ENCODE measurements at places on chromosomes 3 and 15.

DNA sequence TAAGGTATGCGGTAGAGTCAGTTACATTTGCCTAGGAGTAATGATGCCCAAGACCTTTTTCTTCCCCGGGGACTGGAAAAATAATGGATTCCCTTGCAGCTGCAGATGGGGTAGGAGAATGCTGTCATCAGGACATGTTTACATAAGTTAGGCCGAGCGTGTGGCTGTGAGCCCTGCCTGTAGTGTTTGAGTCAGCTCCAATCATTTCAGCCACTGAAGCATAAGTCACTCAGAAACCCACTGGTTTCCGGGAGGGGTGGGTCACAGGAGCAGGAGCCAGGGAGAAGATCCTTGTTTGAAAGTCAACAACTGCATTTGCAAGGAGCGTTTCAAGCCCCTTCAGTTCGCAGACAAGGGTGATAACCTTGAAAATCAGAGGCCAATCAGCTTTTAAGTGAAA lies 562.3 kb downstream of the MCTP2 start:
- no peak for DNase-seq

DNA sequence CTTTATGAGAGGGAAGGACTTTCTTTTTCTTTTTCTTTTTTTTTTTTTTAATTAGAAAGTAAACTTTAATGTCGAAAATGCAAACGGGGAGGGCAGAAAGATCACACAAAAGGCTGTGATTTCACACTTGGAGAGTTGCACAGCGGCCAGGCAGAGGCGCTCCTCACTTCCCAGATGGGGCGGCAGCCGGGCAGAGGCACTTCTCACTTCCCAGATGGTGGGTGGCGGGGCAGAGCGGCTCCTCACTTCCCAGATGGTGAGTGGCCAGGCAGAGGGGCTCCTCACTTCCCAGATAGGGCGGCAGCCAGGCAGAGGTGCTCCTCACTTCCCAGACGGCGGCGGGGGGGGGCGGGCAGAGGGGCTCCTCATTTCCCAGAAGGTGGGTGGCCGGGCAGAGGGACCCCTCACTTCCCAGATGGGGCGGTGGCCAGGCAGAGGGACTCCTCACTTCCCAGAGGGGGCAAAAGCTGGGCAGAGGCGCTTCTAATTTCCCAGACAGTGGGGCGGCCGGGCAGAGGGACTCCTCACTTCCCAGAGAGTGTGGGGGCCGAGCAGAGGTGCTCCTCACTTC lies 88.6 kb downstream of the ATP2B2 start:
- DNase-seq, result no peak

- DNase-seq, result no peak
Observed at GRCh38 chr3:37271611-37272010, 97.2 kb upstream of the LRRFIP2 start.

DNA sequence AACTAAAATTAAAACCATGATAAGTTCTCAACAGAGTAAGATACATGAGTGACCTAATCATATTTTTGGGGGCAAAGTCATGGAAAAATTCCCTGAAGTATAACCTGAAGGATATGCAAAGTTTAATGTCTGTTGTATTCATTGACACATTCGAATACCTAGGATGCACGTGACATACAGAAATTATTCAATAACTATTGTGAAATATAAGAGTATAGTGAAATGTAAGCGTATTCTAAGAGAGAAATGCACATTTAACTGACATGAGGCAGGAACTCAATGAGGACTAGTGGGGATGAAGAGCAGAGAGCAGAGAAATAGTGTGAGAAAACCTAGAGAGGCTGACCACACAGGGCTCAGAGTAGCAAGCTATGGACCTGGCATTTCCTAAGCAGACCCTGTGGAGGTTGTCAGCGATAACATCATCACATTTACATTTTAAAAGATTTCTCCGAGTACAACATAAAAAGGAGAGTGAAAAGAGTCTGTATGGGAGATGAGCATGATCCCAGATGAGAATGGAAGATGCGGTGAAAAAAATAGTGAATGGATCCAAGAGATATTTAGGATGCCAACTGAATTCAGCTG lies 588.8 kb downstream of the MAGI1 start:
- DNase-seq, result no peak

GRCh38 chr3:140285380-140285779 lies 350.4 kb downstream of the CLSTN2 start:
- no peak for DNase-seq

GRCh38 chr3:177807150-177807875 lies 610.0 kb upstream of the TBL1XR1 start:
- no peak for DNase-seq

- no peak for DNase-seq
Observed at GRCh38 chr15:69170597-69170996, 10.2 kb downstream of the GLCE start.

DNA sequence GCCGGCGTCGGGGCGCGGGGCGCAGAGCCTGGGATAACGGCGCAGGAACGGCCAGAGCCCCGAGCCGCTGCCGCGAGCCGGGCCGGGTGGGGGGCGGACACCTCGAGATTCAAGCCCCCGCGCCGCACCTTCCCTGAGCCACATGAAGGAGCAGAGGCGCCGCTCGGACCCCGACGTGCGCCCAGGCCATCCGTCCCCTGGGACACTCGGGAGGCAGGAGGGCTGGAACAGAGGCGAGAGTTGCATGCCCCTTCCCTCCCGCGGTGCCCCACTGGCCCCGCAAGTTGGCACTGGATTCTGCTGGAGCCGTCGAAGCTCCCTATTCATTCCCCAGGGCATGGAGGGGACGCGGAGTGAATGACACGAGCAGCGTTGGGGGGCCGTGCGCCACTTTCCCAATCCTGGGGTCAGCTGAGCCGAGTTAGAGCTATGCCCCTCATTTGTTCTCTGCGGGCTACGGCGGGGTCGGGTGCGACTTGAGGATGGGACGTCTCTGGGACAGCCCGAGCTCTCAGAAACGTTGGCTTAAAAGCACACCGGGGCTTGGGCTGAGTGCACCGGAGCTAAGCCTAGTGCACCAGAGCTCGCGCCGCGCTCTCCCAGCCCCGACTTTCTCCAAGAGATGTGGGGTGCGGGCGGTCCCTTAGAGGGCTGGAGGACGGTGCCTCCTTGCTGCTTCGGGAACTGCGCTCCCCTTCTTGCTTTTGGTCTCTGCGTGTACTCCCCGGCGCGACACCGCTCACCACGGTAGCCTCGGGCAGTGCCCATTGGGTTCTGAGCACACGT lies 588 bp downstream of the SLC6A1 start:
- DNase-seq, result no peak

DNA sequence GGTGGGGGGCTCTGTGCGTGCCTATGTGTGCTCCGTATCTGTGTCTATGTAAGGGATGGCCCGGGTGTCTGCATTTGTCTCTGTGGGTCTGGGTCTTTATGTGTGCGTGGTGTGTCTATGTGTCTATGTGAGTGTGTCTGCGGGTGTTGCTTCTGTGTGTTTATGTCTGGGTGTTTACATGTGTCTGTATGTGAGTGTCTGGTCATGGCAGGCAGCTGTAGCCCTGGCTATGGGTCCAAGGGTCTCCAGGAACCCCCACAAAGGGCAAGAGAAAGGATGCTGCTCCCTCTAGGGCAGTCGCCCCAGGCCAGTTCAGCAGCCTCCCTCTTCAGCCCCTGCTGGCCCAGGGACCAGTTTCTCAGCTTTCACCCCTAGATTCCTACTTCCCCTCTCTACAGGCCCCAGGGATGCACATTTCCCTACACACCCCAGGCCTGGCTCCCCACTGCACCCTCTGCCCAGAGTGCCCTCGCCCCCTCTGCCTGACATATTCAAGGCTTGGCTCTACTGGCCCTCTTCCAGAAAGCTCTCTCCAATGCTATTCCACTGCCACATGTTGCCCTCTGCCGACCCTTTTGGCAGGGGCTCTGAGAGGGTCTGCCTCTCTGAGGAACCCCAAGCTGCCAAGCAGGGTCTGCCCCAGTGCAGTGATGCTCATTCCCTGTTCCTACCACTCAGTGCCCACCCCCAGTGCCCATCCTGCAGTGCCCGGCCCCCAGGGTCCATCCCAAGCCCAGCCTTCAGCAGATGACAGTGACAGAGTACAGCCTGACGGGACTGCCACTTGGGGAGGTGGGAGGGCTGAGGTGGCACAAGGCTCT lies 1.0 kb upstream of the MYL3 start:
- DNase-seq, result no peak

- DNase-seq, result no peak
Observed at GRCh38 chr3:64321747-64322146, 96.5 kb upstream of the PRICKLE2 start.

GRCh38 chr3:5423076-5423475 lies 235.6 kb downstream of the EDEM1 start:
- DNase-seq, result no peak

DNA sequence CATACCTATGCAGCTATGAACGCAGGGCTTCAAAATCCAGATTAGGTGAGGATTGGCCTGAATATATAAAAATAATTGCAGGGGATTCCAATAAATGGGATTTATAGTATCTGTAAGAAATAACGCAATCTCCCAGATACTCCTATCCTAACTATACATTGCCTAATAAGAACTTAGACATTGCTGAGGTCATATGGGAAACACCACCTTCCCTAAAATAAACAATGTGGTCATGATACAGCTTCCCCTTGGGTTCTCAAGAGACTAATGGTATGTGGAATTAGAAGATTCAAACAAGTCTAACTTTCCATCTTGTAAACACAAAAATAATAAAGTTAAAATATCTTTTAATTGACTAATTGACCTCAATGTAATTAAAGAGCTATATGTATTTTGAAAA lies 28.2 kb downstream of the UBE3A start:
- no peak for DNase-seq

GRCh38 chr3:152785051-152785450 lies 49.9 kb upstream of the P2RY1 start:
- no peak for DNase-seq

GRCh38 chr3:150736903-150737832 lies 25.8 kb downstream of the SIAH2 start:
- DNase-seq, result no peak

DNA sequence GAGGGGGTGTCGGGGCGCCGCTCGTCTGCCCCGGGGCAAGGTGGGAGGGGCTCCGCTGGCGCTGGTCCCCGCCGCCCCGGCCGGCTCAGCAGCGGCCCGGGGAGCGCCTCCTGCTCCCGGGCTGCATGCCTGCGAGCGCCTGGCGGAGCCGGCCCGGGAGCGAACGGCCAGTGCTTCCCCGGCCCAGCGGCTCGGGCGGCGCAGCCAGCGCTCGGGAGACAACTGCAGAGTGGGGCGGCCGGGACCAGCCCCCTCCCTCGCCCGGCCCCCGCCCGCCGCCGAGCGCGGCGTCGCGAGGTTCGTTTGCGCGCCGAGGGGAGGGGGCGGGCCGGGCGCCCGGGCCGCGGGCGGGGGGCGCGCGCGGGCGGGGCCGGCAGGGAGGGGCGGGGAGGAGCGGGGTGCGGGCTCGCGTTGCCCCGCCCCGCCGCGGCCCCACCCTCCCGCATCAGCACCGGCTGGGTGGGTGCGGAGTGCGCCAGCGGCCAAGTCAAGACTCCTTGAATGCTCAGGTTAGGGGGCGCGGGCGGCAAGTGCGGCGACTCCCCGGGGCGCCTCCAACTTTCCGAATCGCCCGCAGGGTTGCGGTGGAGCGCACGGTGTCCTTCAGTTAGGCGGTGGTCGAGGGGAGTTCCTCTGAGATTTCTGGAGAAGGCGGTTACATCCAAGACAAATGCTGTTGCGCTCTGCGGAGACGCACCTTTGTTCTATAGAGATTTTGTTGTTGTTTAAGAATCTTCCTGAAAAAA lies at the start of gene RGMA:
Gene RGMA (minus strand): TSS at position 231 of the 746 bp plus-strand sequence. CDS start 279 bp downstream, outside the sequence.
- no peak for DNase-seq

DNA sequence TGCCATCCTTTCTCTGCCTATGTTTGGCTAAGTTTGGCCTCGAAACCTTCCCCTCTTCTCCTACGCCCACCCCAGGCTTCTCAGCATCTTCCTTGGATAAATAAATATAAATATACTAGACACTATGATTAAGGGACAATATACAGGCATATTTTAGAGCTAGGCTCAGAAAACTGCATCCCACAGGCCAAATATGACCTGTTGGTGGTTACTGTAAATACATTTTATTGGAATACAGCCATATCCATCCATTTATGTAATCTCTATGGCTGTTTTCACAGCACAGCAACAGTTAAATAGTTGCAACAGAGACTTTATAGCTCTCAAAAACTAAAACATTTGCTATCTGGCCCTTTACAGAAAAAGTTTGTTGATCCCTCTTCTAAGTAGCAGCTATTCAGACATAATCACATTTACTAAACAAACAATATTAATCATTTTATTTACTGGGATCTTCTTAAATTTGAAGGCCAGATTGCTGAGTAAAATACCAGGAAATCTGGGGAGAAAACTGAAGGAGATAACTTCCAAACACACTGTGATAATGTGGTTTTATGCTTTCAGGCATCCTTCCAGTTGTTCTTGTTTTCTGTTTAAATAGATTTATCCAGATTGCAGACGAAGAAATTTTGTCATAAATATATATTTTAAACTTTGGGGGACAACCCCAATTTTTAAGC lies 269.7 kb upstream of the THRB start:
- no peak for DNase-seq

- DNase-seq, result no peak
Observed at GRCh38 chr3:177478170-177478867, 281.0 kb upstream of the TBL1XR1 start.

DNA sequence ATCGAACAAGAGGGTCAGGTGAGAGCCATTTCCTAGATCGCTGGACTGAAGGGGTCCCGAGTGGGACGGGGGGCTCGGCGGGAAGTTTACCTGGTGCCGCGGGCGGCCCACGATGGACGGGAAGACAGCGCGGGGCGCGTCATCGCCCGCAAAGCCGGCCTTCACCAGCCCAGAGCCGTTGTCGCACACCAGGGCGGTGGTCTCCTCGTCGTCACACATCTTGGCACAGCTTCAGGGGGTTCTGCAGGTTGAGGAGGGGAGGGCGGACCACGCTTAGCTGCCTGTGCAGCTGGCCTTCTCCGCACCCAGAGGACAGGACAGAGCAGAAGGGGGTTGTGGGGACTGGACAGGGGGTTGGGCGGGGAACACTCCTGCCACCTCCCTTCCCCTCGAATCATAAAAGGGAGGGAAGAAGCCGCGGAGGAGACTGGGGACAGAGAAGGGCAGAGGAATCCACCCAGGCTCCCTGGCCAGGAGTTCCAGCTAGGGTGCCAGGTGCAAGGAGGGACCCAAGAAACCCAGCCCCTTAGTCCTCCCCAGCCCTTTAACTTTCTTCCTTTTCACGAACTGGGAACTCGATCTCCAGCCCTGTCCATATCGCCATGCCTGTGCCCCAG lies 651 bp downstream of the ACTC1 start:
- no peak for DNase-seq
